ENCODE measurements at places on chromosomes 7 and 10. TPM values are rescaled to one million over a fixed set of nuclear protein-coding genes. Genes with fewer than 3 reads are reported as not detected.
A peak's percentile ranks its signal among the peaks of the same experiment; 100 is the strongest.

Gene ZNF425
- 2.5 TPM for total RNA-seq

Gene ANKRD7
- 0.55 TPM for total RNA-seq

Gene DDC
- total RNA-seq = not detected

Gene LUC7L2
- total RNA-seq = 66.4 TPM

Gene VPS37D
- total RNA-seq = 1.8 TPM

Gene VENTX
- total RNA-seq = not detected

DNA sequence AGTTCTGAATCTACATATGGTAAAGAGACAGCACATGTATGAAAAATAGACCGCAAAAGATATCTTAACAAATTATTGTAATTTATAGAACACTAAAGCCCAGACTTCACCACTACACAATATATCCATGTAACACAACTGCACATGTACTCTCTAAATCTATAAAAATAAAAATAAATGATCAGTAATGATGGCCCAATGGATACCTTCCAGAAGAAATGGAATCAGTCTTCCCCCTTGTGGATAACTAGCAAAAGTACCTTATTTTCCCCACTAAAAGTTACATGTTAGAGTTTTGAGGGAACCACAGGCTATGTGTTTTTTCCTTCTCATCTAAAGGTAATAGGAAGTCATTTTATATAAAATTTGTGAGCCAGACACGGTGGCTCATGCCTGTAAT, 25.7 kb downstream of the C7orf25 start:
- DNase-seq = no peak

- DNase-seq = no peak
Observed at GRCh38 chr10:69466158-69466490, 14.9 kb downstream of the TSPAN15 start.

DNA sequence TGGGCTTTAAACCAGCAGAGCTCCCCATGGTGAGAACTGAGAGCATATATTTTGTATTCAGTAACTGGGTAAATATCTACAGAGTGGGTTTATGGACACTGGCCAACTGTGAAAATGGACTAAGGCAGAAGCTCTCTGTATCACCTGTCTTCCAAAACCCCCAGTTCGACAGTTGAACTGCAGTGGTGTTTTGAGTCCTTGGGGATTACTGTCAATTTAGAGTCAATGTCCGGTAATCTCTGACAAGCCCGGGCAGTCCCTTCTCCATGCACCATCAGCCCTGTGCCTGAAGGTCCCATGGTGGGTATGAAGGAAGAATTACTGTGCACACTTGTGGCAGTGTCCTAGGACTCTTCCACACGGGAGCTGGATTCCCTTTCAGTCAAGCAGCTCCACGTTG, 235.0 kb downstream of the CCSER2 start:
- DNase-seq = no peak

GRCh38 chr10:58775960-58776567, 263.4 kb downstream of the BICC1 start:
- no peak for DNase-seq

GRCh38 chr7:4015996-4016395, 666.1 kb upstream of the FOXK1 start:
- no peak for DNase-seq

- DNase-seq = no peak
Observed at GRCh38 chr7:94823947-94824346, 83.4 kb upstream of the PPP1R9A start.

- no peak for DNase-seq
Observed at GRCh38 chr10:30748152-30748973, 118.8 kb upstream of the LYZL2 start.

DNA sequence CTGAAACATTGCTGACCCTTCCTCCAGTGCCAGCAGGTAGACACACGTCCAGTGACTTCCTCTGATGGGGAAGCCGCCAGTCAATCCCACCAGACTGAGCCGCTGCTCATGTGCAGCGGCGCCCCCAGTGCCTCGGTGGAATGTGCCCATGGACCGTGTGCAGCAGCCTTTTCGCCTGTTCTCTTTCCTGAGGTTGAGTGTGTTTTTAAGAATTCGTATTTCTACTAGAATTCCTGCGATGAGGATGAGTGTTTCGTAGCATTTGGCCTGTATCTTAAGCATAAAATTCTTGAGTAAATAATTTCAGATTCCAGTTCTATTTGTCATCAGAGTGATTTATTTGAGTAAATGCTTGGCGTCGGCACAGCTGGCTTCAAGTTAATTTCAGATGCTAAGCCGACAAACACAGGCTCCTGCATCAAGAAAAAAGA, 35.4 kb downstream of the BNIP3 start:
- DNase-seq = peak; percentile 76

DNA sequence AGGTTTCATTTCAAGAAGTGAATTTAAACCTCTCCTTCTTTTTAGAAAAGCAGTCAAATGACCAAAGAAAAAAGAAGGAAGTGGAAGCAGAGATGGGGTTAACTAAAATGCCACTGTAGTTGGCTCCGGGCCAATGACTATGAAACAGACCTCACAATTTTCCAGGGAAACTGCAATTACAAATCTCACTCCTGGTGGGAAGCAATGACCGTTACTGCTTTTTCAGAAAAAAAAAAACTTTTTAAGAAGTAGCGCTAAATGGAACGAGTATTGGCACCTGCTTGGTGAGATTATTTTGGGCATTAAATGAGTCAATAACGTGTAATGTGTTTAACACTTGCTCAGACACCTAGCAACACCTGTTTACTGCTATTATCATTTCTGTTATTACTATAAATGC, 1.2 kb downstream of the SFRP4 start:
- no peak for DNase-seq

DNA sequence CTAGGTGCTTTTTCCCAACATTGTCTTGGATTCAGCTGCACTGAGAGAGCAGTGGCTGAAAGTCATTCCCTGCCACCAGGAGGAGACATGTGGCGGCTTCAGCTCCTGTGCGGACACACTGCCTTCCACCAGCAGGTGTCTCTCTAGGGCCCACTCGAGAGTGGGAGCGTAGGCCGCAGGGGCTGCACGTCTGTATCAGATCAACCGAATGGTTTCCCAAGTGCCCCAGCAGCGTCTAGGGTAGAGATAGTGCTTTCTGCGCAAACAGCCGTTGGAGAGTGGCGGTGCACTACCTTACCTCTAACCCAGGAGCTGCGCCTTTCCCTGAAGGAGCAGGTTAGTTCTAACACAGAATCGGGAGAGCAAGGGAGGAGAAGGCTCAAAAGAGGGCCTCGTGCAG, 31.7 kb downstream of the PAPOLB start:
- peak; percentile 63 for DNase-seq

- peak; percentile 37 for DNase-seq
Observed at GRCh38 chr10:6053816-6054631, 8.1 kb downstream of the IL2RA start.

DNA sequence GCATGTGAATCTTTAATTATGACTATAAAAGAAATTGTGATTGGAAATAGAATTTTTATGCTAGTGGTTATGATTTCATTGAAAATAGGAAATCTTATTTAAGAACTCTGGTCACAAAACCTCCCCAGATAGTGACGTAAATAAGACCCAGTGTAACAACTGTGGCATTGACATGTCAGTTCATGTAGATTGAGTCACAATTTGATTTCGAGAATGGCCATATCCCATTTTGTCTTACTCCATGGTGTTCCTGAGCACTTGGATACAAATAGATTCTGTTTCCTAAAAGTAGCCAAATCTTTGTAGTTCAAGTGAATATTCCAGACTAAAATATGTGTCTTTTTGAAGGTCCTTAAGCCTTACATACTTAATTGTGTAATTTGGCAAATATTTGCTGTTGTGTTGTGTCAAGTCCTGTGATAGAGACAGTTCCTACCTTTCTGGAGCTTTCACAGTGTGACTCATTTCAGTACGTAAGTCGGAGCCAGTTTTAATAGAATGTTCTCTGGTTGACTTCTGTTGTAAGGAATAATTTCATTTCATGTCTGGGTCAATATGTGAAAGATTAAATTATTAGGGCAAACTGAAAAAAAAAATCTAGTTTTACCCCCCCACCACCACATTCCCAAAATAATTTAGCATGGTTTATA, 37.1 kb upstream of the TOMM7 start:
- no peak for DNase-seq

GRCh38 chr7:97133159-97133558, 15.7 kb downstream of the SDHAF3 start:
- no peak for DNase-seq

- peak; percentile 60 for DNase-seq
Observed at GRCh38 chr7:91263384-91264045, 718 bp upstream of the FZD1 start.

Data from SJSA1 (cell line).